ENCODE measurements at places on chromosomes 4 and X.

DNA sequence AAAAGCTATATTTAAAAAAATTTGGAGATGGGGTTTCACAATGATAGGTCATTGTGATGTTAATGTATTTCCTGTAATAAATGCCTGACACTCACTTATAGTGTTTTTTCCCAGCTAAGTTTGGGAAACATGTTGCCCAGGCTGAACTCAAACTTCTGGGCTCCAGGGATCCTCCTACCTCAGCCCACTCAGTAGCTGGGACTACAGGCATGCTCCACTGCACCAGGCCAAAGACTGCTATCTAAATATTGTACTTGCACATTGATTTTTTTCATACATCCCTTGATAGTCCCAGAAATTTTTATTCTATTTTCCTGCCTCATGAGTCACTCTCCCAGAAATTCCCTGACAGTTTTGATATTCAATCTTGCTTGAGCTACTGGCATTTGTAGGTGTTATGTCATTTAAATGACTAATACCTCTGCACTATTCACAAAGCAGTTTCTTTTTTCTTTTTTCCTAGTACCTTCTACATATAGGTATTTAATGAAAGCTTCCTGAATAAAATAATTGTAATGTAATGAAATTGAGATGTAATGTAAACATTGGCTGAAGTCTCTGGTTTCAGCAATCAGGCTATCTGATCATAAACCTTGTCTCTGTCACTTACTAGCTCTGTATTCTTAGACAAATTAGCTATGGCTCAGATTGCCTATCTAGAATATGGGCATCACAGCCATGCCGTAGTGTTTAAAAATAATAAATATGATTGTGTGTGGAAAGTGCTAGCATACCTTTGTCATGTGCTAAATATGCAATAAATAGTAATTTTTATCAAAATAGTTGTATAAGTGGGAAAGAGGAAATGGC lies 1973.0 kb upstream of the AGA start:
- no peak for DNase-seq

GRCh38 chr4:95693594-95693993 lies 144.8 kb upstream of the UNC5C start:
- no peak for DNase-seq

- DNase-seq, result no peak
Observed at GRCh38 chrX:42624524-42624923, 153.4 kb downstream of the PPP1R2C start.

GRCh38 chr4:24364852-24365251 lies 219.5 kb downstream of the DHX15 start:
- DNase-seq, result no peak

DNA sequence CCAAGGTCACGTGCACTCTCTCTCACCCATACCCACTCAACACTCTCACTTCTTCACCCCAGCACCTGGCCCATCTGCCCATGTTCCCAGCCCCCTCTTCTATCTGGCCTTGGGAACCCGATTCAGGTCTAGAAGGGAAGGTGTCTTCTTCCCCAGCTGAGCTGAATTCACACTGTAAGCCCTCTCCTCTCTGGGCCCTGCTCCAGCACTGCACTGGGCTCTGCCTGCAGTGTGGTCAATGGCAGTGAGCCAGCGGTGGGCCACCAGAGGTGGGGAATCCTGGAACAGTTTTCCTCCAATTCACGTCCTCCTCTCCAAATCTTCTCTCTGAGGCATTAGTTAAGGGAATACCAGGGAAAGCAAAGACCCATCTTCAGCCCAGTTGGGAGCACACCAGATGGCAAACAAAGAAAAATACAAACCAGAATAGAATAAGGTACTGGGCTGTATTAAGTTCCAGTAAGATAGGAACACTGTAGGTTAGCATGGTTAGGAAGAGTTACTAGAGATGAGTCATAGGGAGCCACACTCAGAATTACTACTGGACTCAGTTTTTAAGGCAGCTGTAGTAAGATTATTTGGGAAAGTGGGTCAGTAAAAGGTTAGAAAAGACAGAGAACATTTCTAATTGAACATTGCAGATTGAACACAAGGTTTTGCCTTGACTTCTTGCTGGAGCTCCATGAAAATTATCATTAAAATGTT lies 5.0 kb downstream of the AWAT2 start:
- no peak for DNase-seq

DNA sequence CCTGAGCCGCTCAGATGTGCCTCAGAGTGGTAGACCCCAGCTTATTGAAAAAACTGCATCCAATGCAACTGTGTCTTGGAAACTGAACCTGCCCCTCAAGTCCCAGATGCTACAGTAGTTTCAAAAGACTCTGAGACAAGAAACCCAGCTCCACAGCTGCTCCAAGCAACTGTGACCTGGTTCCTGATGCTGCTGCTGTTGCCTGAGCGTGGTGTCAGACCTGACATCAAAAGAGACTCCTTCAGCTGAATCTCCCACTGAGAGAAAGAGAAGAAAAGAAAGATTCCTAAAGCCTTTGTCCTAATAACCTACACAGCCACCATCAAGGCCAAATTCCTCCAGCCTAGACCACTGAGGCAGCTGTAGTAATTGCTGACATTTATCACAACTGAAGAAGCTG lies 630.1 kb downstream of the STIM2 start:
- DNase-seq, result no peak

DNA sequence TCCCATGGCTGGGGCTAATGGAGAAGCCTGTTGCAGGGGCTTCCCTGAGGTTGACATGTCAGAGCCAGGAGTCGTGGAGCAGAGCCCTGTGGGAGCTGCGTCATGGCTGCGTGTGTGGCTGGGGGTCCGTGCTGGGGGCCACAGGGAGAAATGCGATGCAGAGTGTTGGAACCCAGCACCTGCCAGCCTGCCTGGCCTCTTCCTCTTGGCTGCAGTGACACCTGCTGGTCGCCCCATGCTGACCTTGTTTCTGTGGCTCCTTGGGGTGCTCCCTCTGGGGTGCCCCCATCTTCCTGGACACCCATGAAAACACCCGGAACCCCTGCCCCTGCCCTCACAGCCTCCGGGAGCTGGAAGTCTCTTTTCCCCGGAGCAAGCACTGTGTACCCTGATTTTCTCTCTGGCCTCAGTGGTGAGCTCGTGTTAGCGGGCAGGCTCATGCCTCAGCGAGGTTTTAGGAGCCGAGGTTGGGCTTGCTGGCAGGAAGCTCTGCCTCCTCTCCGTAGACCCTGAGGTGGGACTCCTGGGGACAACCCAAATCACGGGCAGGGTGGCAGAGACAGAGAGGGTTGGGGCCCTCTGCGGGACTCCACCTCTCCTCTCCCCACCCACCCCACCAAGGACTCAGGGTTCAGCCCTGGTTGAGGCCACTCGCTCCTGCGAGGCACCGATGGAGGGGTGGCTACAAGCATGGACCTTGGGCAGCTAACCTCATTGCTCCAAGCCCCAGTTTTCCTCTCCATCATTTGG lies 103.7 kb downstream of the SORCS2 start:
- no peak for DNase-seq

DNA sequence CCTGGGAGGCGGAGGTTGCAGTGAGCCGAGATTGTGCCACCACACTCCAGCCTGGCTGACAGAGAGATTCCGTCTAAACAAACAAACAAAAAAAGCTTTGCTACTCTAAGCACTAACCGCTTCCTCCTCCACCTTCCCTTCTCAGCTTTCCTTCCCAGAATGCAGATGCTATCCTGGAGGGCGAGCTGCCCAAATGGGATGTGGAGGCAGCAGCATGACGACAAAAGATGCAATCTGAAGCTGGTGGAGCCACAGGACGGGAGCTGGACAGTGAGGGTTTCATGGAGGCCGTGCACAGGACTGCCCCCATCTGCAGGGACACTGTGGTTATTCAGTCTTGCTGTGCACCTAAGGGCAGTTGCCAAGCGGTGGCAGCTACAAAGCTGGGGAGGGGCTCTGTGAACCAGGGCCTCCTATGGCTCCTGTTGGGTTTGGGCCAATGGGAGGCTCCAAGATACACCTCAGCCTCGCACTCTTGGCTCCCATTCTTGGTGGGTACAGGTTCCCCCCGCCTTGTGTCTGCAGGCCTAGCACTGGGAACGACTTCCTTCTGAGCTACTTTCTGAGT lies 47.4 kb downstream of the WDR1 start:
- DNase-seq, result no peak

- DNase-seq, result no peak
Observed at GRCh38 chrX:100413229-100413628, 3.2 kb upstream of the PCDH19 start.

DNA sequence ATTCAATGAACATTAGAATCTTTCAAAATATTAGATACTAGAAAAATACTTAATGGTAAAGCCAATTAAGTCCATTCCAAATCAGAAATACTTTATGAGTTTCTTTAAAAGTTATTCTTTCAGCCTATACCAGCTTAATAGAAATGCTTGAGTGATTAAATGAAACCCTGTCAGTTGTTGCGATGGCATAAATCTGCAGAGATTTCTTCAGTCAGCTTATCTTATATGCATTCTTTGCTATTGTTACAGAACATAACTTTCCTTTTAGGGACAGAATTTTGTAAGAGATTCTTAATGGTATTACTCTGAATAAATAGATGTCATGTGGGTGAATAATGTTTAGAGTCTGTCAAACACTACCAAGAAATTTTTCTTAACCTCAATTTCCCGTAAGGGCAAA lies 325.0 kb upstream of the HAND2 start:
- DNase-seq, result no peak

GRCh38 chrX:22373766-22374165 lies 101.1 kb downstream of the CBLL2 start:
- no peak for DNase-seq

GRCh38 chr4:185196437-185196836 lies 7.4 kb downstream of the CFAP97 start:
- DNase-seq, result no peak

- DNase-seq, result no peak
Observed at GRCh38 chr4:80852061-80852460, 178.4 kb upstream of the BMP3 start.

- no peak for DNase-seq
Observed at GRCh38 chr4:16544251-16544721, 318.0 kb upstream of the TAPT1 start.

DNA sequence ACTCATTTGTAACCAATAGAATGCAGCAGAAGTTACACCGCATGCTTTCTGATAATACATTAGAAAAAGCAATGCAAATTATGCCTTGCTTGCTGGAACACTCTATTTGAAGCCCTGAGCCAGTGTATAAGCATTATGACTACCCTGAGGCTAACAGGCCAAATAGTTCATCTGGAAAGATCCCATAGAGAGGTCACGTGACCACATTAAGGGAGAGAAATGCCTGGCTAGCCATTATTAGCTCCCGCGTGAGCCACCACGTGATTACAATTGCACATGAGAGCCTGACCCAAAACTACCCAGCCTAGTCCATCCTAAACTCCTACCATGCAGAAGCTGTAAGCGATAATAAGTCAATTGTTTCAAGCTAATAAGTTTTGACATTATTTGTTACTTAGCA lies 472.9 kb upstream of the GALNTL6 start:
- DNase-seq, result no peak

- no peak for DNase-seq
Observed at GRCh38 chr4:833731-834367, 7.9 kb upstream of the CPLX1 start.

- no peak for DNase-seq
Observed at GRCh38 chr4:54187148-54187547, 41.9 kb upstream of the PDGFRA start.

GRCh38 chrX:116417214-116417613 lies 19.2 kb upstream of the SLC6A14 start:
- DNase-seq, result no peak

DNA sequence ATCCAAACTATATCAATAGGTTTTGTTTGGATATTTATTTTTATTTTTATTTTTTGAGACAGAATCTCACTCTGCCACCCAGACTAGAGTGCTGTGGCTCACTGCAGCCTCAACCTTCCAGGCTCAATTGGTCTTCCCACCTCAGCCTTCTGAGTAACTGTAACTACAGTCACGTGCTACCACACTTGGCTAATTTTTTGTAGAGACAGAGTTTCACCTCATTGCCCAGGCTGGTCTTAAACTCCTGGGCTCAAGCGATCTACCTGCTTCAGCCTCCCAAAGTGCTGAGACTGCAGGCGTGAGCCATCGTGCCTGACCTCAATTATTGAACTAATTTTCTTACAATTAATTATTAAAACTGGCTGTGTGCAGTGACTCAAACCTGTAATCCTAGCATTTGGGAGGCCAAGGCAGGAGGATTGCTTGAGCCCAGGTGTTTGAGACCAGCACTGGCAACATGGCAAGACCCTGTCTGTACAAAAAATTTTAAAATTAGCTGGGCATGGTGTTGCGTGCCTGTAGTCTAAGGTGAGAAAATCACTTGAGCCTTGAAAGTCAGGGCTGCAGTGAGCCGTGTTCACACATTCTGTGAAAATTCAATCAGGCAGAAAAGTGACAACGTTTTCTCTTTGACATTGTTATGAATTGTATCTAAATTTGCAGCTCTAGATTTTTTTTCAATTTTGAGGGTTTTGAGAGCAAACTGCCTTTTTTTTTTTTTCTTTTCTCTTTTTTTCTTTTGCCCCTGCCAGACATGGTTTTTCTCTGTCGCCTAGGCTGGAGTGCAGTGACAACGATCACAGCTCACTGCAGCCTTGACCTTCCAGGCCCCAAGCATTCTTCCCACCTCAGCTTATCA lies 66.0 kb downstream of the UBE2K start:
- no peak for DNase-seq

DNA sequence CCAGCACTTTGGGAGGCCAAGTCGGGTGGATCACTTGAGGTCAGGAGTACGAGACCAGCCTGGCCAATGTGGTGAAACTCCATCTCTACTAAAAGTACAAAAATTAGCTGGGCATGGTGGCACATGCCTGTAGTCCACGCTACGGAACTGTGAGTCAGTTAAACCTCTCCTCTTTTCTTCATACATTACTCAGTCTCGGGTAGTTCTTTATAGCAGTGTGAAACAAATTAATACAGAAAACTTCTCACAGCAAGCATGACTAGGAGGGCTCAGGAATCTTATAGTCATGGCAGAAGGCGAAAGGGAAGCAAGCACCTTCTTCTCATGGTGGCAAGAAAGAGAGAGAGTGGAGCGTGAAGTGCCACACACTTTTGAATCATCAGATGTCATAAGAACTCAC lies 358.9 kb downstream of the NLGN4X start:
- DNase-seq, result no peak

DNA sequence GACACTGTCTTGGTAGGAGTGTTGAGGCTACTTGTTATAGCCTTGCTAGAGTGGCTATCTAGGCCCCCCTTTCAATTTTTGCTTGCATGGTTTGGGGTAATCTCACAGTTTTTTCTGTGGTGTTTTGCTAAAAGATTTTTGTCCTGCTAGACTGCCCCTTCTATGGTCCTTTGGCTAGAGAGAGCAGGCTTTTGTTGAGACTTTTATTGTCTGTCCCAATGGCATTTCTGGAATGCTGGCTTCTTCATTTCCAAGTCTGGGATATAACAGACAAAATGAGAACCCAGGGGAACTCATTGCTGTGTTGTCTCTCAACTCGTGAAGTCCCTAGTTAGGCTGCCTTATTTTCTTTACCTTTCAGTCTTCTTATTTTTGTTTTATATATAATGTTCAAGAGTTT lies 160.2 kb upstream of the ZC4H2 start:
- no peak for DNase-seq
